ENCODE measurements at places on chromosomes 16 and 17.

- no peak for DNase-seq
Measured at GRCh38 chr17:11986179-11986941, 10.9 kb downstream of the ZNF18 start.

- no peak for DNase-seq
Measured at GRCh38 chr16:12896562-12896961, 4.8 kb upstream of the SHISA9 start.

DNA sequence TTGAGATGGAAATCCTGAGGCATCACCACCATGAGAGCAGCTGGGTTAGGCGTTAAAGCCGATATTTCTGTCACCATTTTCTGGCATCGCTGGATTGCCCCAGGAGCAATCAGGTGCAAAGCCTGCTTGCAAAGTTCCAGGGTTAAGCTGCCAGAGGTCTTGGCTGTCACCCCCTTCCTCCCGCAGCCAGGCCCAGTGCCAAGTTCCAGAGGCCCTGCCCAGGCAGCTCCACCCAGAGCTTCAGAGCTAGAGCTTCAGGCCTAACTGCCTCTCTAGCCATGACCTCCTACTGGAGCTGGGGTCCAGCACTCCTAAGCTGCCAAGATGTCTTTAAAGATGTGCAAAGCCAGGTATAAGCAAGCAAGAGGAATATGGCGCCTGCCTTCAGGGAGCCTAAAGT lies 8.8 kb upstream of the TMEM238L start:
- DNase-seq = no peak

DNA sequence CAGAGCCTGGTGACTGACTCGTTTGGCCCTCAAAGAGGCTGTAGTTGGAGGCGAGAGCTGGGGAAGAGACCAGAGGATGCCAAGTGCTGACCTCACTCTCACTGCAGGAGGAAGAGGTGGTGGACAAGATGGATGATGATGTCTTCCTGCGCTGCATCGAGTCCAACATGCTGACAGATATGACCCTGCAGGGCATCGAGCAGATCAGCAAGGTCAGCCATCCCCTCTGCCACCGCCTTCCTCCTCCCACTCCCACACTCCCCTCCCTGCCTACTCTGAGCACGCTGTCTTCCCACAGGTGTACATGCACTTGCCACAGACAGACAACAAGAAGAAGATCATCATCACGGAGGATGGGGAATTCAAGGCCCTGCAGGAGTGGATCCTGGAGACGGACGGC lies 26.9 kb downstream of the POLR2A start:
- DNase-seq = no peak

DNA sequence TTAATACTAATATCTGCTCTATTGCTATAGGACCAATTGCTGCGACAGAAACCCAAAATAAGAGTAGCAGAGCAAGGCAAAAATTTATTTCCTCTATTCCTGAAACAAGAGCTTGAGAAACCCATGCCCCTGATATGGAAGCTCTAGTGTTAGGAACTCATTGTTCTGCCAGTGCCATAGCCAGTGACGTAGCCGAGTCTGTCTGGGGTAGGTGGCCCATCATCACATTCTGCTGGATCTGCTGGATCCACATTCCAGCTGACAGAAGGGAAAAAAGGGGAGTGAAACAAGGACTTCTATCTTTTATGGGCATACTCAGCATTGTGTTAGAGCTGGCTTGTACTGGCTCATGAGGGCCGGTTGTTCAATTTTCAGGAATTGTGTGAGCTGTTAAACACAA lies 248.9 kb upstream of the MON1B start:
- DNase-seq = no peak

DNA sequence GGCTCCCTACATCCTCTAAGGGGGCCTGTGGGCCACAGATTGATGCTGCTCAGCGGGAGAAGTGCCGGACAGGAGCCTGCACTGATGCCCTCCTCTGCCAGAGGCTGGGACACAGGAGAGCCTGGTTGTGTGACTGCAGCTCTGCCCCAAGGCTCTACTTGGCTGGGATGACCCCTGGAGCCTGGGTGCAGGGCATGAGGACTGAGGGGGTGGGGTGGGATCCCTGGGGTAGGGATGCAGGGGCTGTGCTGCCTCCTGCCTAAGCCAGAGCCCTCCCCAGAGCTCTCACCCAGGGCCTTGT lies 577 bp downstream of the EVPLL start:
- no peak for DNase-seq

- no peak for DNase-seq
Measured at GRCh38 chr16:73170612-73171038, 122.7 kb upstream of the ZFHX3 start.

- DNase-seq = no peak
Measured at GRCh38 chr16:71853413-71853812, 7.6 kb downstream of the ATXN1L start.

- DNase-seq = no peak
Measured at GRCh38 chr17:70099294-70099693, 24.3 kb downstream of the KCNJ16 start.

GRCh38 chr16:12024429-12024828 lies 47.9 kb downstream of the SNX29 start:
- no peak for DNase-seq

GRCh38 chr17:70080541-70081347 lies 5.7 kb downstream of the KCNJ16 start:
- no peak for DNase-seq

GRCh38 chr16:31335431-31335830 lies 19.5 kb upstream of the ITGAX start:
- no peak for DNase-seq

GRCh38 chr17:33204156-33204555 lies 88.9 kb downstream of the ASIC2 start:
- DNase-seq = no peak

DNA sequence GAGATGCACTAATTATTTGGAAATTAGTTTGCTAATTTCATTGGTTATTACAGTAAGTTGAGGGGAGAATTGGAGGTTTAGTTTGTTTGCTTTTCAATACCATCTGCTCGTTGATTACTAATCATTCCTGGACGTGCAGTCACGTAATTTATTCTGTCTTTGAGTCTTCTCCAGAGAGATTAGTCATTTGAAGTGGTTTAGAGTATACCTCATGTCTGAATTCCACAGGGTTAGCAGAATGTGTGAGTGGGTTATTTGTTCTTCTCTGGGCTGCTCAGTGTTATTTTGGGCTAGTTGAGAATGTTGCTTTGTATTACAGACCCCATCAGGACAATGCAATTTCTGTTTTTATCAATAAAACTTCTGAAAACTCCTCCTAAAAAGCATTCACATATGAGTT lies 265.0 kb downstream of the RBFOX1 start:
- DNase-seq = no peak

DNA sequence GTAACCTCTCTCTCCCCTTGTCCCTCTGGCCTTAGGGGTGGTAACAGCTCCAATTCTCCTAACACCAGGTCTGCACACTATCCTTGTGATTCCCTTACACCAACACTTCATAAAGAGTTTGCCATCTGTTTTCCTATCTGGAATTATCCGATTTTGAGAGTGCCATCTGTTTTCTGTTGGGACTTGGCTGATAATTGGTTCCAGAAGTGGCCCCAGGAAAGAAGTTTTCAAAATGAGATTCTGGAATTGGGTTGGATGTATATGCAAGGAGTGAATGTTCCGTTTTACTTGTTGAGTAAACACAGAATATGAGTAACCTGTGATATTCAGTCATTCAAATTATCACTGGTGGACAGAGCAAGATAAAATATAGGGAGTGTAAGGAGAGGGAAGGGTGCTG lies 134.1 kb upstream of the HS3ST3A1 start:
- no peak for DNase-seq

GRCh38 chr17:17710728-17711541 lies 29.7 kb downstream of the RAI1 start:
- no peak for DNase-seq

GRCh38 chr17:12789481-12790248 lies at the start of gene ARHGAP44:
Gene ARHGAP44, plus strand, starts transcription at chr17:12789498. Its CDS starts 341 bp downstream, at chr17:12789839.
- no peak for DNase-seq

DNA sequence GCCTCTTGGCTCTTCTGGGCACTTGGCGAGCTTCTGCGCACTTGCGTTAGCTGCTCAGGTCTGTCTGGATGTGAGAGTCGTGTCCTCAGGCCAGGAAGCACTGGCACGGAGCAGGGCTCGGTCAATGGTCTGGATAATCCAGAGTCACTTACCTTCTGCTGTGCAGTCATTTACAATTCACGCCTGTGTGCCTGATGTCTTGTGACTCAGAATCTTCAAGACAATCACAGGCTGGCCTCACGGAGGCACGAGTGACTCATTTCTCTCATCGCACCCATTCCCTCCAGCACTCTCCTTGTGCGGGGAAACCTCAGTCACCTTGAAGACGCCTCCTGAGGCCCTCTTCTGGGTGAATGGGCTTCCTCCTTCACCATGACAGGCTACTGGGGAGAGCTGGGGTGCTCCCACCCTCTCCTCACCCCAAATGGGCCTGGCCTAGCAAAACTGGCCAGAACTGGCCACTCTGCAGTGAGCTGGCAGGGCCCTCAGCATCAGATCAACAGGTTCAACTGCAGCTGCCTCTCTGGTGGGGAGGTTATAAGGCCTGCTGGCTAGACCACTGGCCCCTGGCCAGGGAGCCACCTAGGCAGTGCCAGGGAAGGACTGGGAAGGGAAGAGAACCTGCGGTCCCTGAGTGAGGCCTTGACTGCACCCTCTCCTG lies 1.9 kb upstream of the CAPN15 start:
- DNase-seq = no peak

DNA sequence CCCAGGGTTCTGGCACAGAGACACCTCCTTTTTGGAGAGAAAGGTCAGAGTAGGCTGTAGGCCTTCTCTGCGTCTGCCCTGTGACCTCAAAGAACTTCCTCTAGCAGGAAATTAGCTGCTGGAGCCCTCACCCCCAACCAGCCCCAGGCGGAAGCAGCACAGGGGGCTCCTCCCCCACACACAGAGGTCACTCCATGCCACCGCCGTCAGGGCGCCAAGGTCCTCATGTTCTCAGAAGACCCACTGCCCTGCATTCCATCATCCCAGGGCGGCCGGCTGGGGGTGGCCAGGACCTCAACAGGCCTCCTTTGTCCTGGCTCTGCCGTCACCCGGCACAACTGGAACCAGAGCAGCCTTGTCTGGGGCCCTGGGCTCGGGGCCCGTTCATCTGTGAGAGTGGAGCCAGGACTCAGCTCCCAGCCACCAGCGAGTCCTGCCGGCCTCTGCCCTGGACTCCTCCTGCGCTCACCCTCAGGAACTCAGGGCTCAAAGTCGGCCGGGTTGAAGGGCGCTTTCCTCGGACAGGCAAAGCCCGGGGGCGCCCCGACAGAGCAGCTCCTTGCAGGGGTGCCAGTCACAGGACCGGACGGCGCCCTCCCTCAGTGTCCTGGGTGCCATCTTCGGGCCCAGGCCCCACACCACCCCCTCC lies 1.2 kb downstream of the TMC6 start:
- DNase-seq = no peak

DNA sequence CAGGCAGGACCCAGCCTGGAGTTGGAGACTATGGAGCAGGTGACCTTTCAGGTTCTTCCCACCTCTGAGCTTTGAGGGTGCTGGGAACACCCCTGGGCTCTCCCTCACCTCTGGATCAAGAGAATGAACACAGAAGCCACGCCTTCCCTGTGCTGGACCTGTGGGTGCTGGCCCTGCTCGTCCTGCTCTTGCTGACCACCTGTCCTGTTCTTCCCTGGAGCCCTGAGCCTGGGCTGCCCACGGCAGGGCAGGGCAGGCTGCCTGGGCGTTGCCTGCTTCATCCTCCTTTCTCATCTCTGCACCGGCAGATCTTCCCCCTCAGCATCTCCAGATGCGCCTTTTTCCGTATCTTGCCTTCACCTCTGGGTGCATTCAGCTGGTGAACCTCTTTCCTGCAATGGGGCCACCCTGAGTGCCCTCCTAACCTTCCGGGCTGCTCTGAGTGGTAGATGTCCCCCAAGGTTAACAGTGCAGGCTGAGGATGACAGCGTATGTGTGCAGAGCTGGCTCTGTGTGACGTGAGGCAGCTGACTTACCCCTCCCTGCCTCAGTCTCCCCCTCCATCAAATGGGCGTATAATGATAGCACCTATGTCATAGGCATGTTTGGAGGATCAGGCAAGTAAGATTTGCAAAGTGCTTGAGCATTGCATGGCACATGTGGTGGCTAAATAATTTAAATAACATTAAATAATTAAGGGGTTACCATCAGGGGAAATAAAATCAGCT lies 225.8 kb upstream of the CIBAR2 start:
- no peak for DNase-seq

GRCh38 chr16:71430744-71431143 lies 11.1 kb downstream of the TLE7 start:
- DNase-seq = no peak

- DNase-seq = no peak
Measured at GRCh38 chr17:80687839-80688238, 143.2 kb downstream of the RPTOR start.

DNA sequence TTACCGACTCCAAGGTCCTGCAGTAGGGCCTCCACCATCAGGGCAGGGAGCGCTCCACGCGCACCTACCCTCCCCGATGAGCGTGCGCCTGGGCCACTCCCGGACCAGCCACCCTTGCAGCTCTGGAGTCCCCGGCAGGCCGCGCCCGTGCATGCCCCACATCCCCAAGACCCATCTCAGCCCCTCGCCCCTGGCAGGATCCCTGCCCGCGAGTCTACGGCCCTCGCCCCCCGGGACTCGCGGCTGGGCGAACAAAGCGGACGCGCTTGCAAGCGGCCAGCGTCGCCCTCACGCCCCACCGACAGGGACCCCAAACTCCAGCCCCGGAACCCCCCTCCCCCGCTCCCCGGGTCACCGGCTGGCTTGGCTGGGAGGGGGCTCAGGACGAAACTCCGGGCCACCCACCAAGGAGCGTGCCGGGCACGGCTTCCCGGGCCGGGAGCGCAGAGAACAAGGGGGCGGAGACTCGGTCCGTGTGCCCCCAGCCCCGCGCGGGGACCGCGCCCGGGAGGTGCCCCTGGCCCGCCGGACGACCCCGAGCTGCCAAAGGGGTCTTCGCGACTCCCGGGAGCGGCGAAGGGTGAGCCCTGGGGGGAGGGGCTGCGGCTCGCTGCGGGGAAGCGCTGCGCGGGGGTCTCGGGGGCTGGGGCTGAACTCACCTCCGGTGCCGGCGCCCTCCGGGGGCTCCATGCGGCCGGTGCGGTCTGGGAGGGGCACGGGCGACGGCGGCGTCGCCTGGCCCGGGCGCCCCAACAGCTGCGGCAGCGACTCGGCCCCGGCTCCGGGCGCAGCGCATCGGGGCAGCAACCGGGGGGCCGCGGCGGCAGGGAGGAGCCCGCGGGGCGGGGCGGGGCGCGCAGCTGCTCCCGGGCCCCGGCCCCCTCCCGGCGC lies at the start of gene DBNDD1:
Gene DBNDD1 (minus strand): TSS at position 805 of the 891 bp plus-strand sequence. CDS start 115 bp downstream, at position 690.
- DNase-seq = no peak

DNA sequence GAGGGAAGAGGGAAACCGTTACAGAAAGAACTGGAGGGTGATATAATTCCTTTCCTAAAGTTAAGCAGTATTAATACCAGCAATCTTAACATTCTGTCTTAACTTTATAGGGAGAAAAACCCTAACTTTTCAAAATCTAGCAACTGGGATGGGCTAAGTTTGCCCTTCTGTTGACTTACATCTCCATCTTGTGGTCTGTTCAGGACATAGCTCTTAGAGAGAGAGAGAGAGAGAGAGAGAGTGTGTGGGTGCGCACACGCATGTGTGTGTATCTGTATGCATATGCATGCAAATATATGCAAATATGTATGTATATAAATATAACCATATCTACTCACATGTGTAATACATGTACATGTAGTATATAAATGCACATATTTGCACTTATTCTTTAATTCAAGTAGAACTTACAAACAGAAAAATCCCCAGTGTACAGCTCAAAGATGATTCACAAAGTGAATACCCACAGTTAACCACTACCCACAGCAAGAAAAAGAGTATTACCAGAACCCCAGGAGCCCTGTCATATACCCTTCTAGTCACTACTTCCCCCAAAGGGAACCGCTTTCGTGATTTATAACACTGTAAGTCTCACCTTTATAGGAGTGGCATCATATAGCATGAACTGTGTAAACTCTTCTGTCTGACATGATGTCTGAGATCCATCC lies 46.5 kb downstream of the STX8 start:
- DNase-seq = no peak
